ENCODE measurements at places on chromosomes 1 and 21.

DNA sequence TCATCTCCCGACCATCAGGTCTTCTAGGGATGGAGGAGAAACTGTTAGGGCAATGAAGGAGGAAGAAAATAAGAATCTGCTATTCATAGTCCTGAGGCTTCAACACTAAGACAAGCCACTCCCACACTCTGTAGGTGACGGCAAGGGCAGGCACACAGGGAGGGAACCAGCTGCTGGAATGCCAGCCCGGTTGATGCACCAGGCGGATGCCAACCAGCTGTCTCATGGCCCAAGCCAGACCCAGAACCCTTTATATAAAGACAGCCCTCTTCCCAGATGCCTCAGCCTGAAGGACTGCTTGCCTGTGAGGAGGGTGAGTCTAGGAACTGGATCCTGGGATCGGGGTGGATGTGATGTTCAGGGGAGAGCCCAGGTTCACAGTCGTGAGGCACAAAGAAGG, at the start of gene KPRP:
Gene KPRP, plus strand, starts transcription at position 279 of the 400 bp plus-strand sequence. CDS start 1,564 bp downstream, outside the sequence.
- no peak for DNase-seq

GRCh38 chr1:43982808-43983207, 3.8 kb downstream of the B4GALT2 start:
- no peak for DNase-seq

DNA sequence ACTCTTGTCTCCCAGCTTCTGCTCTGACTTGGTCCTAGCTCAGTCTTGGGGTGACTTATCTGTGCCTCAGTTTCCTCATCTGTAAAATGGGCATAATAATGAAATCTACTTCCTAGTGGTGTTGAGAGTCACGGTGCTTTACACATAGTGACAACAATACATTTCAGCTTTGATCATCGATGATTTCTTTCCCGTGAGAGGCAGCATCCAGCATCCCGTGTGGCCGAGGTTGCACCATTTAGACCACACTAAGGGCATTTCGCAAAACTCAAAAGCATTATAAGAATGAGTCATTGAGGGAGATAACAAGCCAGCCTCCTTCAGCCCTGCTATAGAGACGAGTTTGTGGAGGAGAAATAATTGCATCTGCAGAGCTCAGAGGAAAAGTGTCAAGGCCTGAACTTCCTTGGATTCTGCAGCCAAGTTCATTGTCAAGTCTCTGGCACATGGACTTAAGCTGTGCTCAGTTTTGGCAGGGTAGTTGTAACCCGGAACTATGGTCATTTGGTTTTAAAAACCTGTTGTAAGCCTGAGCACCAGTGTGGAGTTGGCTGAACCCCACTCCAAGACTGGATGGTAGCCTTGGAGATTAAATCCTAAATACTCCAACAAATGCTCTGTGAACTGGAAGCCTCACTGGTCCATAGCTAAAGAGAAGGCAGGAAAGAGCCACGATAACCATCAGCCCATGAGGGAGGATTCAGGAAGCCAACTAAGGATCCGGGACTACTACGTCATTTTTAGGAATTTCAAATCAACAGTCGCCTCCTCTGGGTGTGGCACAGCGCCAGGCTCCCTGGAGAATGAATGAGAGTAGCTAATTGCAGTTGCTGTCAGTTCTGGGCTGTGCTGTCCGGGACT, 64.2 kb downstream of the TCP10L start:
- peak; percentile 74 for DNase-seq

DNA sequence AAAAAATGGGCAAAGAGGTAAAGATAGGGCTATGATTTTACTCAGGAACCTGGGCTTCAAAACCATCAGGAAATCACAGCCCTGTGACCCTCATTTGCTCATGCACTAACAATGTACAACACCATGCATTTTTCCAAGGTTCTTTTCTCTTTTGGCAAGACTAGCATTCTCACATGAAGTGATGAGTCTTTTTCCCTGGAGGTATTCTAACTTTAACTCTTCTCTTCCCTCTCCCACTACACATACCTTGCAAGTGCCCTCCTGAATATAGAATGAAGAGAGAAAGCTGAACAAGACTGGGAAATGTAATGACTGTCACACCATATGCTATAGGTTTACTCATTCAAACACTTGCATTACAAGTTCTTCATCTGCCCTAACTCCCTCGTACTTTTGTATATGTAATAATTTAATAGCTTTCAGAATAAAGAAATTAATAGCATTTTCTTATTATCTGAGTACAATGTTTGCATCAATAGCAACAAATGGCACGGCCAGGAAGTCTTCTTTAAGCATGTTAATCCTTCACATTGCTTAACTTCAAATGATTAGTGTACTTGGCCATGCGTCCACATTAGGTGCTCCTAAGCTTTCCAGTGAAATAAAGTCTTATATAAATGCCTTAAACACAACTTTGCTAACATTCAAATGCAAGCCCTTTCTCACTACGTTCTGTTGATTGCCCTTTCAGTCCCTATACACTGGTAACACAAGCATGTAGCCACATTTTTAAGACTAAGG, 1.8 kb downstream of the NIBAN1 start:
- no peak for DNase-seq

DNA sequence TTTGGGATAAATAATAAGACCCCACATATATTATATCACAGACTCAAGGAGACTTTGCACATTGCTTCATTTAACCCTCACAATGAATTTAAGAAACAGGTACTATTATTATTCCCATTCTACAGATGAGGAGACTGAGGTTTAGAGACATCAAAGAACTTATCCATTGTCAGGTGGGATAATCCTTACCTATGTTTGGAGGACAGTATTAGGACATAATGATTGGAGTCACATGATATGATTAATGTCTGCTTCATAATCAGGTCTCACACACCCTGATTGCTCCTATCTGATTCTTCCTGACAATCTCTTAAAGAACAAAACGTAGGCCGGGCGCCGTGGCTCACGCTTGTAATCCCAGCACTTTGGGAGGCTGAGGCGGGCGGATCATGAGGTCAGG, 16.9 kb downstream of the IRF2BP2 start:
- no peak for DNase-seq

DNA sequence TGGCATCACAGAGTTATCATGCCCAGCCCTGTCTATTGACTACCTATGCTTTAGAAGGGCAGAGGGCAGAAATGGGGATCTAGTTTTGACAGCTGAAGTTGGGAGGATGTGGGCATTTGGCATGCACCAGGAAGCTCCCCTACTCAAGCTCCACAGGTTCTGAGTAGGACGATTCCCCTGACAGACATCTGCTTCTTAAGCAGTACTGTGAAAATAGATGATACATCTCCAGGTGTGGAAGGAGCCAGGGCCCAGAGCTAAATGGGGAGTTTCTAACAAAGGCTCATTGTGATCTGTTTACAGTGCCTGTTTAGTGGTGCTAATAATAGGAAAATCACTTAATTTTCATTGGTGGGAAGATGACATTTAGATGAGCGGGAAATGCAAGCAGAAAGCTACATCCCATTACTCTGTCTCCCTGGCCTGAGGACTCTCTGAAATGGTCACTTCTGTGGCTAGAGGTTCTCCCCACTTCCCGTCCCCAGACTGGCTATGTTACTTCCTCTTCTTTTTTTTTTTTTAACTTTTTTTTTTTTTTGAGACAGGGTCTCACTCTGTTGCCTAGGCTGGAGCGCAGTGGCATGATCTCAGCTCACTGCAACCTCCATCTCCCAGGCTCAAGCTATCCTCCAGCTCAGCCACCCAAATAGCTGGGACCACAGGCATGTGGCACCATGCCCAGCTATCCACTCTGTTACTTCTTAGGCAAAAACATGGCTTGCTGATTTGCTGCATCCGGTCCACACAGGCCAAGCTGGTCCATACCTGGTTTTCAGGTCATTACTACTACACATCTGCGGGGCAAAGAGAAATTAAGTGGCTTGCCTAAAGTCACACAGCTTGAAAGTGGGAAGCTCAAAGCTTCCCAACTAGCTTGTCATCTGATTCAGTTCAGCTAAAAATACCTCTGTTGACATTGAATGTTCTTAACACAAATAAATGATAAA, 23.2 kb upstream of the CNIH3 start:
- DNase-seq: no peak

- DNase-seq: no peak
Measured at GRCh38 chr21:24023402-24023801, 1583.9 kb downstream of the MRPL39 start.

DNA sequence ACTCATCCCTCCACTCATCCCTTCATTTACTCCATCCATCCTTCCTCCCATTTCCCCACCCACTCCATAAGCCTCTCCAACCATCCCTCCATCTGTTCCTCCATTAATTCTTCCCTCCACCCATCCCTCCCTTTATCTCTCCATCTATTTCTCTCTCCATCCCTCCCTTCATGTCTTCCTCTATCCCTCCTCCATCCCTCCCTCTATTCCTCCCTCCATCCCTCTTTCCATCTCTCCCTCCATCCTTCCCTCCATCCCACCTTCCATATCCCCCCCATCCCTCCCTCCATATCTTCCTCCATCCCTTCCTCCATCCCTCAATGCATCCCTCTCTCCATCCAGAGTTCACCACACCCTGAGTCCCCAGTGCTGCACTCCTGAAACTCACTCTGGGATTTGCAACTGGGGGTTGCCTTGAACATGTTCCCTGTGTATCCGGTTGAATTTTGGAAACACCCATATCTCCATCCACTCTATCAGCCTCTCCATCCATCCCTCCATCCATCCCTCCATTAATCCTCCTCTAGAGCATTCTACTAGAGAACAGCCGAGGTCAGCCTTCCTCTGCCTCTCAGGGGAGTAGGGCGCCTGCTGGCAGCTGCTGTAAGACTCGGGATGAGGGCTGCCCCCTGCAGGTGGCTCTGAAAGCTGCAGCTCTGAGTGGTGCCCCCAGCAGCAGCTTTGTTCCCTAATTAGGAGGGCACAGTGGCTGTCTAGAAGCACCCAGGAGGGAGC, 39.4 kb downstream of the ABCG1 start:
- DNase-seq: no peak

DNA sequence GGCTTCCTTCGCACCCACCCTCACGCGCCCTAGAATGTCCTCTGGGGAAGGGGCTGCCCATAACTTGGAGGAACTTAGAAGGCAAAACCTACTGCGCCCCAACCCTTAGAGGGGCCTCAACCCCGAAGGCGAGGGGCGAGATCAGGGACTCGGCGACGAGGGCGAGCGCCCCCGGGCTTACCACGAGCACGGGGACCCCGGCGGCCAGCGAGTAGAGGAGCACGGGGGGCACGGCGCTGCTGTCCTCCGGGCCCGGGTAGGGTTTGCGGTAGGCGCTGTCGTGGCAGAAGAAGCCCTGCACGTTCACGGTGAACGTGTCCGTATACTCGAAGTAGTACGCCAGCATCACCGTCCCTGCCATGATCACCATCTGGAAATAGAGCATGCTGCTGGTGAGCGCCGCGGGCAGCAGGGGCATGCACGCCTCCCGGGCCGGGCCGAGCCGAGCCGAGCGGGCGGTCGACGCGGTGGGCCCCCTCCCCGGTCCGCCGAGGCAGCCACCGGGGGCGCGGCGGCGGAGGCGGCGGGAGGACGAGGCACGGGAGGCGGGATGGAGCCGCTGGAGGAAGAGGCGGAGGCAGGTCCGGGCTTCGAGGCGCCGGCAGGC, 304 bp downstream of the PLPPR5 start:
- DNase-seq: peak; percentile 12

- DNase-seq: no peak
Measured at GRCh38 chr21:35414056-35414455, 365.0 kb upstream of the RUNX1 start.

- DNase-seq: no peak
Measured at GRCh38 chr1:43450251-43450941, 3.3 kb downstream of the HYI start.

DNA sequence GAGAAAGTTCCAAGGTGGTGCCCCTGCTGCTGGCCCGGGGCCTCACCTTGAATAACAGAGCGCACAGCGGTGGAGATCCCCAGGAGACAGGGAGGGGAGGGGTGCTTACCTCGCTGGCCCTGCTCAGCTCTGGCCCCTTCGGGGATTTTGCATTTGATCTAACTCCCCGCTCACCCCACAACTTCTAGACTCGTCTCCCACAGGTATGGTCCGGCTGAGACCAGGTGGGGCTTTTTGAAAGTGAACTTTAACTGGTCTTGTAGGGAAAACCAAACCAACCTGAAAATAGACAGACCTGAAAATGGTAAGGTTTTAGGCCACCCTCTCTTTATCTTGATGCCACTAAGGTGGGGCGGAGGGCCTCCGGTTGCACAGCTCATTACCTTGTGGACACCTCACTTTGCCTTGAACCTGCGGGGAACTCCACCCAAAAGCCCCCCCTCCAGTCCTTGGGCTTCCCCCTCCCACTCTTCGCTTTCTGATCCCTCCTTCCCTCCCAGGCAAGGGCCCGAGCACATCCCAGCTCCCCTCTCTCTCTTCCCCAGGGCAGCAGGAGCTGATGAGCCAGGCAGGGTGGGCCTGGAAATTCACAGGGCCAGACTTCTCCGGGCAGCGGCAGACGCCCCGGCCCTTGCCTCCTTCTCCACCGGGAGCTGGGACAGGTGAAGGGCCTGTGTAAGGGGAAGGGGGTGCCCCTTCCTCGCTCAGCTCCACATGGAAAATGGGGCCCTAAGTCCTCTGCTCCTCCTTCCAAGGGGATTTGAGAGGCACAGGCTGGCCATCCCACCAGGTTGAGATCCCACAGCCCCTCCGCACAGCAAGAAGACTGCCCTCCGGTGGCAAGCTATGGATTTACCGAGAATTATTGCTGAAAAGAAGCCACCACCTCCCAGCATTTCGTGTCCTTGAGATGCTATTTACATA, 16.1 kb downstream of the TNFRSF8 start:
- no peak for DNase-seq

DNA sequence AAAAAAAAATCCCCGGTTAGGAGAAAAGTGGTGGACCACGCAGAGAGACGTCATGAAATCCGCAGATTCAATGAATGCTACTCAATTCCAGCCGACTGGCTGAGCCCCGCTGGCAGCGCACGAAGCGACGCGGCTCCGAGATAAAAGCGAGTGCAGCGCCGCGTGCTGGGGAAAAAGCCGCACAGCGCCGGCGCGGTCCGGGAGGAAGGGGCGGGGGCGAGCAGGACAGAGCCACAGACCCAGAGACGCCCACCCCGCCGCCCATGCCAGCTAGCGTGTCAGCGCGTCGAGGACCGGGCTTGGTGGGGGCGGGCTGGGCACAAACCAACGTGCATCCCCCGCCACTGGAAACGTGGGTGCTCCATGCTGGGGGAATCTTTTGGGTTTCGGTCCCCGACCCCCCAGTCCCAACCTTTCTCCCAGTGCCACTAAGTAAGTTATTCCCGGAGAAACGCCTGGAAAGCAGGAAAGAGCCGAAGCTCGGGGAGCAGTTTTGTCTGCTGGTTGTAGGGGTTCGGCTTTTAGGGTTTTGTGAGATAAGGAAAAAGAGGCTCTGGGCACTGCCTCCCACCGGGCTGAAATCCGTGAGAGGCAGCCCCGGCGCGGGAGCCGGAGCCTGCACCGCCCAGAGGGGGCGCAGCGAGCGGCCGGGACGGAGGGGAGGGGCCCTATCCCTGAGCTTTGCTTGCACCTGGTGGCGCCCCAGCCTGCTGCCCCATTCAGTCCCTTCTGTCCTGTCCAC, at the start of gene KCNJ6:
Gene KCNJ6, minus strand, starts transcription at position 148 of the 742 bp plus-strand sequence. CDS start 75,775 bp downstream, outside the sequence.
- peak; percentile 42 for DNase-seq

- no peak for DNase-seq
Measured at GRCh38 chr1:205286335-205286950, 35.1 kb downstream of the NUAK2 start.

GRCh38 chr1:91020967-91021685, 709 bp downstream of the ZNF644 start:
- peak; percentile 79 for DNase-seq

- DNase-seq: no peak
Measured at GRCh38 chr1:70790232-70790923, 257.2 kb downstream of the PTGER3 start.
